Kidney glomerular epithelial cell (primary cell): ENCODE measurements at places on chromosomes 11 and 22.

DNA sequence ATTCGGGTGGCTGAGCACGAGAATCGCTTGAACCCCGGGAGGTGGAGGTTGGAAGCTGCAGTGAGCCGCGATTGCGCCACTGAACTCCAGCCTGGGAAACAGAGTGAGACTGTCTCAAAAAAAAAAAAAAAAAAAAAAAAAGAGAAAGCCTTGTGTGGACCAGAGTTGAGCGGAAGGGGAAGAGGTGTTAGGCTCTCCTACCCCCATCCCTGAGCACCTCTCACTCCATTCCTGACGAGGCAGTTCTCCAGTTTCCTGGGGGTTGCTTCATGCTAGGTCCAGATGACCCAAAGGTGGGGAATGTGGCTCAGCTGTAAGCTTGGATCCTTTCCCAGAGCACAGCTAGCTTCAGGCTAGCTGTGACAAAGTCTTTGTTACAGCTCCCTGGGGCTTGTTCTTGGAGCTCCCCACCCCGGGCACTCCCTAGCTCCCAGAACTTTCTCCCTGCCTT lies 8.8 kb upstream of the DNAL4 start:
- DNase-seq = peak; percentile 66

DNA sequence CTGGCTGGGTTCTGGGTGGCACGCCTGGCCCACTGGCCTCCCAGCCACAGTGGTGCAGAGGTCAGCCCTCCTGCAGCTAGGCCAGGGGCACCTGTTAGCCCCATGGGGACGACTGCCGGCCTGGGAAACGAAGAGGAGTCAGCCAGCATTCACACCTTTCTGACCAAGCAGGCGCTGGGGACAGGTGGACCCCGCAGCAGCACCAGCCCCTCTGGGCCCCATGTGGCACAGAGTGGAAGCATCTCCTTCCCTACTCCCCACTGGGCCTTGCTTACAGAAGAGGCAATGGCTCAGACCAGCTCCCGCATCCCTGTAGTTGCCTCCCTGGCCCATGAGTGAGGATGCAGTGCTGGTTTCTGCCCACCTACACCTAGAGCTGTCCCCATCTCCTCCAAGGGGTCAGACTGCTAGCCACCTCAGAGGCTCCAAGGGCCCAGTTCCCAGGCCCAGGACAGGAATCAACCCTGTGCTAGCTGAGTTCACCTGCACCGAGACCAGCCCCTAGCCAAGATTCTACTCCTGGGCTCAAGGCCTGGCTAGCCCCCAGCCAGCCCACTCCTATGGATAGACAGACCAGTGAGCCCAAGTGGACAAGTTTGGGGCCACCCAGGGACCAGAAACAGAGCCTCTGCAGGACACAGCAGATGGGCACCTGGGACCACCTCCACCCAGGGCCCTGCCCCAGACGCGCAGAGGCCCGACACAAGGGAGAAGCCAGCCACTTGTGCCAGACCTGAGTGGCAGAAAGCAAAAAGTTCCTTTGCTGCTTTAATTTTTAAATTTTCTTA lies 27.7 kb upstream of the TXNRD2 start:
- DNase-seq = no peak

GRCh38 chr11:1303126-1303821 lies 6.2 kb downstream of the TOLLIP start:
- DNase-seq = peak; percentile 5

GRCh38 chr11:58075781-58076180 lies 45.0 kb downstream of the OR6Q1 start:
- peak; percentile 77 for DNase-seq

- peak; percentile 28 for DNase-seq
Measured at GRCh38 chr11:31445621-31446020, 63.8 kb downstream of the IMMP1L start.

DNA sequence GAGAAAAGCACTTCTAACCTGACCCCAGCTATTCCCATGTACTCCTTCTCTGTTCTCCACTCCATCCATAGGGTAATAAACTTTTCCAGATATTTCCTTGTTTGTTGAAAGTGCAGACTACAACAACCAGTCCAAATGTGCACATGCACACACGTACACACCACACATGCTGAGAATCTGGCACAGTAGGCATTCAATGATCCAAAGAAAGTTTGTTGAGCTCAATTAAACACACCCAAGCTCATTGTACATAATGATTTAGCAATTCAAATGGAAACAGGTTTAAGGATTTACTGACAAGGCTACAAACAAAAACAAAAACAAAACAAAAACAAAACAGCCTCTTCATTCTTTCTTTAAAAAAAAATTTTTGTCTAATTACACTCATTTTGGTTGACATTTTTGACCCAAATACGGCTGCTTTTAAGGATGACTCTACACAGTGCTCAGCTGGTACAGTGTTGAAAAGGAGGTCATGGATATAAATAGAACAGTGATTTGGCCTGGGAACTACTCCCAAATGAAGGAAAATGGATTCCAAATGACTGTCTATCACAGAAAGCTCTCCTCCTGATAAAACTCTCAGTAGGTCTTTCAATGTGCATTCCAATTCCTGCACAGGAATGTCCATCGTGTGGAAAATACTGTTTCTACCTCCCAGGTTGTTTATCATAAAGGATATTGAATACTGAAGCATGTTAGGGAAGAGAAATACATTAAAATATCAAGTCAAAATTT lies 232.2 kb downstream of the GUCY1A2 start:
- DNase-seq = no peak

DNA sequence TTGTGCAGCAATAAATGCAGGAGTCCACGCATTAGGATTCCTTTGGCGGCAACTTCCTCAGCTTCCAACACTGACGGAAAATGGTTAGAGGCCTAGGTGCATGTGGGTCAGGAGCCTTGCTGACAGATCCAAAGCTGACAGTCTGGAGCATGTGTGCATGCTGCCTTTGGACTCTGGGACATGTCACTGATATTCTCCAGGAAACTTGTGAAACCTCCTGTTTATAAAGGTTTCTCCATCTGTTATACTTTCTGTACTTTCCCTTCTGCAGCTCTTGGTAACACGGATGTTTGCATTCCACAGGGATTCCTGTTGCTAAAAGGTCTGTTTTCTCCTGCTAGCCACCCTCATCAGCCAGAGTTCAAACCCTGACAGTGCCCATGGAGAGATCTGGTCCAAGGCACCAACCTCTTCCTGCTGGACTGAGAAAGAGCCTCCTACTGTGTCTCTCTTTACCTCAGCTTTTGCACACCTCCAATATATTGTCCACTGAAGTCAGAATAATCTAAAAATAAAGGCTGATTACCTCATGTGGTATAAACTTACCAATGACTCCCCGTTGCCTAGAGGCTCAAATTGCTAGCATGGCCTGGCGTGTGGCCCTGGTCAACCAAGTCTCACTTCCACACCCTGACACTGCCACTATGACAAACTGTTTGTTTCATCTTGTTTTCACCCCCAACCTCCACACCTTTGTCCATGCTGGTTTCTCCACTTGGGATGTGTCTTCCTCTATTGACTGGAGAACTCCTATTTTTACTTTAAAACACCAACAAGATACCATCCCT lies 31.1 kb upstream of the LYVE1 start:
- no peak for DNase-seq

GRCh38 chr11:47366020-47366490 lies 12.3 kb downstream of the SPI1 start:
- no peak for DNase-seq

DNA sequence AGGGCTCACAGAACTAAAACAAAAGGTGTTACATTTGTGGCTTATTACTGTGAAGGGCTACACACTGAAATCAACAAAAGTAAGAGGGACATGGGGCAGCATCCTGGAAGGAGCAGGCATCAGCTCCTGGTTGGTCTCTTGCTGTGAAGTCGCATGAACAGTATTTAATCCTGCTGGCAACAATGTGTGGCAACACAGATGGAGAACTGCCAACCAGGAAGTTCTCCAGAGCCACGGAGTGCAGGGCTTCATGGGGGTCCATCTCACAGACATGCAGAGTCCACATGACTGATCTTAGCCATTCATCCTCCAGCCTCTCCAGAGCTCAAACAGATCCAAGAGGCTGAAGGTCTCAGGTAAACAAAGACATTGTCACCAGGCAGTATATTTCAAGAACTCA lies 32.8 kb upstream of the FGF3 start:
- DNase-seq = no peak

DNA sequence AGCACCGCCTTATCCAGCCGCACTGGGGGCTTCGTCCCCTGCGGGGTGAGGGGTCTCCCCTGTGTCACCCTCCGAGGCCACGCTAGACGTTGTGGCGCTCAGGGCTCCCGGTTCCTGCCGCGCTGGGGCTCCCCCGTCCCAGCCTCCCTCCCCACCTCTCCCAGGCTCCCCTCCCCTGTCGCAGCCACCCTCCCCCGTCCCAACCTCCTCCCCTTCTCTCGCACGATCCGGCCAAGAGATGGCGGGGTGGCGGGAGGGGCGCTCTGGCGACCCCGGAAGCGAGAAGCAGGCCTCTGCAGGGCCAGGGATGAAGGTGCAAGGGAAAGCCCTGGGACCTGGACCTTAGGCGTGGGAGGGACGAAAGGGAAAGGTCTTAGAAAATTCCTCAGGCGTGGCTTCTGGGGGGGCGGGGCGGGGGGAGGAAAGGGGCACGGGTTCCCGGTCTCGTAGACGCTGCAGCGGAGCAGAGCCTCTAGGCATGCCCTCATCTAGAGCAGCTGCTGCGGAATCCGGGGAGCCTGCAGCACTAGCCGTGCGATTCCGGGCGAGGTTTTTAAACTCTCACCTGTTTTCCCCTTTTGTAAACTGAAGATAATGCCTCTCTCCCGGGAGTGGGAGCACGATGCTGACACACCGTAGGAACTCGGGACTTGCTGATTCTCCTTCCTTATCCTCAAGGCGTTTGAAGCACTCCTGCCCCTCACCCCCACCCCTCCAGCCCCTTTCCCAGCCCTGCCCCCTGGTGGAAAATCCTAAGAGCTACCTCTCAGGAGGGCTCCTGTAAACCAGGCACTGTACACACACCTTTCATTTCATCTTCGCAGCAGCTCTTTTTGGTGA lies 14.4 kb downstream of the KCNJ5 start:
- DNase-seq = no peak

- DNase-seq = no peak
Measured at GRCh38 chr11:103862802-103863174, 173.7 kb upstream of the DDI1 start.

GRCh38 chr11:7619322-7619721 lies 54.0 kb downstream of the CYB5R2 start:
- DNase-seq = no peak

DNA sequence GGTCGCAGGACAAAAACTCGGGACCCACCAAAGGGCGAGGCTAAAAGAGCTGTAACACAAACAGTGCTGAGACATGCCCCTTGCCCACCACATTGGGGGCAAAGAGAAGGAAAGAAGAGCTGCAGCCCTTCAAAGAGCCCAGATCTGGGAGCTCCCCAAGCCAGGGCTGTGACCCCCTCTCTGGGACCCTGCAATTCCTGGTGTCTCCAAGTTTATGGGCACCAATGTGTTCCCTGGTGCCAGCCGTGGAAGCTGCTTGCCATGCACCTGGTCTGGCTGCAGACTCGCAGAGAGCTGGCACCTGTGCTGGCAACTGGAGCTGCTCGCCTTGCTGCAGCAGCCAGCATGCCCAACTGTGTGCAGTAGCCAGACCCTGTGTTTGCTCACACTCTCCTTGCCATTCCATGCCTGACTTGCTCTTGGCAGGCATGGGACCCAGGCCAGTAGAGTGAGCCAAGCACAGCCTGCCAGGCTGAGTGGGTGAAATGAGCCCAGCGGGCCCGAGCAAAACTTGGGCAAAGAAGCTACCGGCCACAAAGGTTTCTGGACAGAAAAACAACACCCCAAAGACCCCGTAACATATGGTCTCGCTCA lies 16.0 kb downstream of the RRP8 start:
- no peak for DNase-seq

GRCh38 chr11:15493066-15493465 lies 378.3 kb downstream of the INSC start:
- DNase-seq = peak; percentile 47

DNA sequence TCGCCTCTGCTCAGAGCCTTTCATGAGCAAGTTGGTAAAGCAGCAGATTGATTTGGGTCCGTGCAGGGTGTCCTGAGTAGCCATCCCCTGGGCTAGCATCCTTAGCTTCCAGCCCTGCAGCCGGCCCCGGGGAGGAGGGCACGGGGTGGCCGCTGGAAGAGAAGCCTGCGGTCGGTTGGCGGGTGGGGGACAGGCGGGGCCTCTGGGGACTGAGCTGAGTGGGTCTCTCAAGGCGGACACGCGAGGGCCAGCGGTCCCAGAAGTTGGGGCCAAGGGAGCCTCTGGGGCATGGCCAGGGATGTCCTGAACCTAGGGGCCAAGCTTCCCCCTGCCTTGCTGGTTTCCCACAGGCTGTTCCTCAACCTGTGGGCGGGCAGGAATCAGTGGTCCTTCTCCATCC lies 143.0 kb downstream of the TBC1D22A start:
- no peak for DNase-seq

GRCh38 chr11:68842427-68843051 lies 823 bp upstream of the CPT1A start:
- DNase-seq = no peak

- DNase-seq = no peak
Measured at GRCh38 chr11:36532941-36533601, 23.0 kb upstream of the TRAF6 start.

DNA sequence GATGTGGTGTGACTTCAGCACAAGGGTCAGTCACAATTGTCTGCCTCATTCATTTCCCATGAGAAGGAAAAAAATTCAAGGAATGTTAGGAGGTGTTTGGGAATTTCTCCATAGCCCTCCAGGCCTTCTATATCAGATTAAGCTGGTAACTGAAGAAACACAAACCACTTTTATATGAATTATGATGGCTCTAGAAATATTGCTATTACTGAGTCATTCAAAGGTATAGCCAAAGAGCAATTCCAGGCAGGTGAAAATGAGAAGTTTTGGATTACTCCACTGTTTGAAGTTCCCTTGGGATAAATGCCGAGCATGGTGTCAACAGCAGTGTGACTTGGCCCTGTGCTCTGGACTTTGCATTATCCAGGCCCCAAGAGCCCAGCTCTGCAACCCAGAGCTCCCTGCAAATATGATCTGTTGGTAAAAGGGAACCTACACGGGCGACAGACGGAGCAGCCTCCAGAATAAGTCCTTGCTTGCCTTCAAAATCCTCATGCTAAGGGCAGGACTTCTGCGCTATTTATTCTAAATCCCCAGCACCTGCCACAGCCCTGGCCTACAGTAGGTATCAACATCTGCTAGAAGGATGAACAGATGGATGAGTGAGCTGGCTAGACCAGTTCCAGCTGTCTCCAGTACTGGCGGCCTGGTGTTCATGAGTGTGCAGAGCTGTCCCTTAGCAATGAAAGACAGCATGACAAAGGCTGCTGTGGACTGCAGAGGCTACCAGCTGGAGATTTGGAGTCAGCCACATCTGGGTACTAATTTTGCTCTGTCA lies 67.5 kb upstream of the ZBED5 start:
- no peak for DNase-seq

DNA sequence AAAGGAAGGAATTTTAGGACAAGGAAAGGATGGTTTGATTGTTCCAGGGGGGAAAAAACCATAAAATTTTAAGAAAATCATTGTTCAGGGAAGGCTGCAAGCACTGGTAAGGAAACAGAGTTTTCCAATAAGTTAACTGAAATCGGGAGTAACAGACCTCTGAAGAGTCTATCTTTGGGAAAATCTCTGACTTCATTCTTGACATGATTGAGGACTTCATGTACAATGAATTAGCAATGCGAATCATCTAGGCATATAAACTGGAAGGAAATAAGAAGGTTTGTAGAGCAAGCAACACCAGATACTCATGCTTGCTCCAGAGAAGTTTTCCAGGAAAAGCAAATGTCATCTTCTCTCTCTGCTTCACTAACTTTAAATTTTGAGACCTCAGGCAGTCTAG lies 18.5 kb downstream of the APLP2 start:
- DNase-seq = no peak

GRCh38 chr22:33114565-33114964 lies 56.4 kb upstream of the SYN3 start:
- no peak for DNase-seq
